GDM1 (cell line): ENCODE measurements at places on chromosomes 7 and 10.
A peak's percentile ranks its signal among the peaks of the same experiment; 100 is the strongest.

- DNase-seq = no peak
Observed at GRCh38 chr10:124416733-124417132, 2.0 kb downstream of the OAT start.

DNA sequence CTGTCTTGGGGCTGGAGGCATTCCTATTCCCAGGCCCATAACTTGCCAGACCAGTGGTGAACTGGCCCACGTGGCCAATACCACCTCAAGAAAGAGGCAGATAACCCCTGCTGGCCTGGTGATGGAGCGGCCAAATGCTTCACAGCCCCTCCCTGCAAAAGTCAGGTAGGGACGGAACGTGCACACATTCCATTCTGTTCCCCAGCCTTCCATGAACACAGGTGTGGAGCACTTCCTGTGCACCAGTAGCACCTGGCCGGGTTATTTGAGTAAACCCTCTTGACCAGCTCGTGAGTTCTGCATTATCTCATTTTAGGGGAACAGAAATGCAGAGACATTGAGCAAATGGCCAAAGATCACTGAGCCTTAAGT lies 134.4 kb downstream of the SH3PXD2A start:
- DNase-seq = no peak

DNA sequence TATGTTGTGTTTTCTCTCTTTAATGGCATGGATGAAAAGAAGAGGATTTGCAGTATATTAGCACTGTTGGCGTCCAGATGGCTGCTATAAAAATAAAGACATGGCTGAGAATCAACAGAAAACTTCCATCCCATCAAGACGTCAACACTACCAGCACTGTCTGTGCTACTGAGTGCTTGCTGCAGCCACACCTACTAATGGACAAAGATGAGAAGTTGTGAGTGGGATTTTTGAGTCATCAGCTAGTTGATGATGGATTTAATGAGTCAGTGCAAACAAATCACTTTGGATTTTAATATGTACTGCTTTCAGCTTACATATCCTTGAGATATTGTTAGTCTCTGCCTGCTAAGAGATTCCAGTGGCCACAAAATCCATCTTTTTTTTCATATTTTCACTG lies 631.0 kb upstream of the ANKRD30A start:
- no peak for DNase-seq

GRCh38 chr10:124550293-124551034 lies 88.8 kb downstream of the LHPP start:
- DNase-seq = no peak

DNA sequence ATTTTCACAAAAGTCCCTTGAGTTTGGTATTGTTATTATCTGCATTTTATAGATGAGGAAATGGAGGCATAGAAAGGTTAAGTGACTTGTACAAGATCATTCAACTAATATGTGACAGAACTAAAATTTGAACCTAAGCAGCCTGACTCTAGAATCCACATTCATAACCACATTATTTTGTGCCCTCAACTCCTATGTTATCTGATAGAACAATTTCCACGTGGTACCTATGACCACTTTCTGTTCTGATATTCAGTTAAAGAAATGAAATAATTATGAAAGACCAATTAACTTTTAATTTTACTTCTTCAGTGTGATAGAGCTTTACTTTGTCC lies 17.5 kb downstream of the BCAP29 start:
- DNase-seq = no peak

DNA sequence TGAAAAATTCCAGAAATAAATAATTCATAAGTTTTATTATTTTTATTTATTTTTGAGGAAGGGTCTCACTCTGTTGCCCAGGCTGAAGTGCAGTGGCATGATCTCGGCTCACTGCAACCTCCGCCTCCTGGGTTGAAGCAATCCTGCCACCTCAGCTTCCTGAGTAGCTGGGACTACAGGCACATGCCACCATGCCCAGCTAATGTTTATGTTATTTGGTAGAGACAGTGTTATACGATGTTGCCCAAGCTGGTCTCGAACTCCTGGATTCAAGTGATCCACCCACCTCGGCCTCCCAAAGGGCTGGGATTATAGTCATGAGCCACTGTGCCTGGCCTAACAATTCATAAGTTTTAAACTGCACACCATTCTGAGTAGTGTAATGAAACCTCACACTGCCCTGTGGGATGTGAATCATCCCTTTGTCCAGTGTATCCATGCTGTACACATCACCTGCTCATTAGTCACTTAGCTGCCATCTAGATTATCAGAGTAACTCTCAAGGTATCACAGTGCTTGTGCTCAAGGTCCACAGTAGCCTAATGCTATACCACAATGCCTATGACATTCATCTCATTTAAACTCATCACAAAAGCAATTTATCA lies 17.9 kb downstream of the RTKN2 start:
- DNase-seq = no peak

DNA sequence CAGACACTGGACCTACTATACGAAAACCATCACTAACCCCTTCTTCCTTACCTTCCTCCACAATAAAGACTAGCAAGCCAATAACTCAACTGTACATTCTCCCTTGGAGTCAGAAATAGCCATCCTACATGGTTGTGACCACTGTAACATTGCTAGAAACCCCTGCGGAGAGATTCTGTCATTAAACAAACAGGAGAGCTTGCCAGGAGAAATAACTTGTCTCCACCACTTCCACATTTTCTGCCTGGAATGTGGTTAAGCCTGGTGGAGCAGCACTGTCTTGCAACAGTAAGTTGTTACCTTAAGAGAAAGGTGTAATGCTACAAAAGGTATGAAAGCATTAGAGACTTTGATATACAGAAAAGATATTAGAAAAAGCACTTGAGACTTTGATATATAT lies 45.8 kb downstream of the THSD7A start:
- no peak for DNase-seq

GRCh38 chr7:44858161-44858560 lies 10.3 kb upstream of the H2AZ2 start:
- no peak for DNase-seq

GRCh38 chr10:101563497-101564040 lies 24.5 kb downstream of the POLL start:
- no peak for DNase-seq

DNA sequence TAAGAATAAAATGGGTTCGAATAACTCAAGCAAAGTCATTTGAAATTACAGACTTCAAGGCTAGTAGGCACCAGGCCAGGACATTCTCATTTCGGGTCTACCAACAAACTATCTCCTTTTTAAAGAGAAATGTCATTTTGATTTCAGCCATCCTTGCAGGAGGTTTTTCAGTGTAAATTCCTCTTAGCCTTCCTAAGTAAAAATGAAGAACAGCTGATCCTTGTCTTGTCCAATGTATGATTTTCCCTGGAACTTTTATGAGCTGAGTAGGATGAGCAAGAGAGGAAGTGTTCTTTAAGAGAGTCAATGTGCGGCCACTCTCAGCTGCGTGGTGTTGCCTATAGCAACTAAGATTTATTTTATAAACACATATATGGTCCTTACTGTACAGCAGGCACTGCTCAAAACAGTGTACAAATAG lies 110.1 kb downstream of the PLCE1 start:
- no peak for DNase-seq

- peak; percentile 31 for DNase-seq
Observed at GRCh38 chr10:71343392-71343773, 24.3 kb downstream of the SLC29A3 start.

GRCh38 chr7:23076772-23077171 lies 28.8 kb upstream of the KLHL7 start:
- DNase-seq = no peak

DNA sequence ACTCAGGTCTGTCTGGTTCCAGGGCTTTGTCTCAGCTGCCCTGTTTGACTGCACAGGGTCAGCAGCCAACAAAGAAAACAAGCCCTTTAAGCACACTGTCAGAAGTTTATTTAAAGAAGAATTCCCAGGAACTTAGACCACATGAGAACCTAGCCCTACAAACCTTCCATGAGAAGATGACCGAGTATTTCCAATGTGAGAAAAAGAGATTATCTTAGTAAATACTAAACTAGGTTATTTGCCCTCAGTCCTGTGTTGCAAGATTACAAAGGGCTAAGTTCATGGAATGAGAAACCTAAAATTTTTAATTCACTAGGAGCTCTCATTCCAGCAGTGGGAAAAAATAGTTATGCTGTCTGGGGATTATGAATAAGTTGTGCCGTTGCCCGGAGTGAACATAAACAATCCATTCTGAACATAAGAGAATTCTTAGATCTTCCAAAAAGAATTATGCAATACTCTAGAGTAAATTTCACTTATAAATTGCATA lies 46.7 kb downstream of the NOC3L start:
- no peak for DNase-seq

DNA sequence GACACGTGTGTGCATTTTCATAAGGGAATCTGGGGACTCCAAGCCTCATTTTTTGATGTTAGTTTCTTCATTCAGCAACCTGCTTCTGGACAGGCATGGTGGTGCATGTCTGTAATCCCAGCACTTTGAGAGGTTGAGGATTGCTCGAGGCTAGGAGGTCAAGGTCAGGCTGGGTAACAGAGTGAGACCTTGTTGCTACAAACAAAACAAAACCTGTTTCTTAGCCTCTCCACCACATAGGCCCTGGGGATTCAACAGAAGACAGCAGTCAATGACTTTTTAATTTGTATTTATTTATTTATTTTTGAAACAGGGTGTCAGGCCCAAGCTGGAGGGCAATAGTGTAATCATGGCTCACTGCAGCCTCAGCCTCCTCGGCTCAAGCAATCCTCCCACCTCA lies 6.9 kb upstream of the CYTH3 start:
- DNase-seq = no peak

- DNase-seq = no peak
Observed at GRCh38 chr7:151129117-151129959, 38.2 kb downstream of the GBX1 start.

- DNase-seq = no peak
Observed at GRCh38 chr7:6654113-6654841, 17.2 kb downstream of the ZNF316 start.

DNA sequence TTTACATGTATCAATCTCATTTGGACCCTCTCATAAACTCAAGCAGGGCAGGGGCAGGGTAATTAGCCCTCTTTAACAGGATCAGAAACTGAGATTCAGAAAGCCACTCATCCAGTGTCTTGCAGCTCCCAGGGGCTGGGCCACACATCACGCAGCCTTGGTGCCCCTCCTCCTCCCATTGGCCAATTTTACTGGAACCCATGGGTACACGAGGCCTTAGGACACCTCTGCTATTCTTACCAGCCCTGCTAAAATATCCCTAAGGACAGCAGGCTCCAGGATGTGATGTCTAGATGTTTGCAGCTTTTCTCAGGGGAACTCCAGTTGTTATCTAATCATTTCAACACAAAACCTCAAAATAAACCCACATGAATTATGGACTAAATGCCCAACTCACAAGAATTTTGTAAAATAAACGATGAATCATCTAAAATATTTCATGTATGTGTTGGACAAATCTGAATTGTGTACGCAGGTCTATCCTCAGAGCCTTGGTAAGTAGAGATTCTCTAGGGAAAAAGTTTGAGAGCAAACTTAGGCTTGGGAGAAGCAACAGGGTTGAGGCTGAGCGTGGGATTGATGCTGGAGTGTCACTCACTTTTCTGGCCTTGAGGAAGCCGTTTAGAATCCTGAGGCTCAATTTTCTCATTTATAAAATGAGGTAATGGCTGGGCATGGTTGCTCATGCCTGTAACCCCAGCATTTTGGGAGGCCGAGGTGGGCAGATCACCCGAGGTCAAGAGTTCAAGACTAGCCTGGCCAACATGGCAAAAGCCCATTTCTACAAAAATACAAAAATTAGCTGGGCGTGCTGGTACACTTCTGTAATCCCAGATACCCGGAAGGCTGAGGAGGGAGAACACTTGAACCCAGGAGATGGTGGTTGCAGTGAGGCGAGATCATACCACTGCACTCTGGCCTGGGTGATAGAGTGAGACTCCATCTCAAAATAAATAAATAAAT lies 69.7 kb upstream of the TNS3 start:
- DNase-seq = no peak

DNA sequence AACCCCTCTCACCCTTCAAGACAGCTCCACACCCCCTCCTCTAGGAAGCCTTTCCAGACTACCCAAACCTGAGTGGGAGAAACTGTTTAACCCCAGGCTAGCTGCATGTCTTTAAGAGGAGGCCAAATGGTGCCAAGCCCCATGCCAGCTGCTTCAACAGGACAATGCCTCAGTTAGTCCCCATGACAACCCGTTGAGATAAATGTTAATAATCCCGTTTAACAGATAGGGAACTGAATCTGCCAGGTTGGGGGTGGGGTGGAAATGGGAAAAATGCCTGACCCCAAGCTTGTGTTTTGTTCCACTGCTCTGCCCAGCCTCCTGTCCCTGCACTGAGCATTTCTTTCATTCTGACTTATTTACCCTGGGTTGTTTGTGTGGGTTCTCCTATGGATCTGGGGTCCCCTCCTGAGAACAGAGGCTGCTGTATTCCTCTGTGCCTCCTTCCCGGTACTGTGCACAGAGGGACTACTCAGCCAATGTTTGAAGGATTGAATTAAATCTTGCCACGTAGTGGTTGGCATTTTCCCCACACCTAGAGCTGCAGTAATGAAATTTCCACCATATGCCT lies 452.6 kb upstream of the ZMIZ1 start:
- no peak for DNase-seq

DNA sequence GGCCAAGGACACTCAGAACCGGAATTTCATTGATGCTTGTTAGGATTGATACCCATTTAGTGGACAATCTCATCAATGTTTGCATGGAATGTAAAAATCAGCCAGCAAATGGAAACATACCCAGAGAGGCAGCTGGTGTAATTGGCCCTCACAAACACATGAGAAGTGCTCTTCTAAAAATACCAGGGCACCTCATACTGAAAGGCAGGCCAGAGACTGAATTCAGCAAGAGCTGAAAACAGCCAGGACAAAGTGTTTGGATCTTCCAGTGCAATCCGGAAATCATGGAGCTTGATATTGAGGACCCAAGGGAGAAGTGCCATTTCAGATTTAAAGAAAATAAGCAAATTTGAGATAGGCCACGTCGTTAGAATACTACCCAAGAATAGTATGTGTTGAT lies 498.6 kb downstream of the GALNT17 start:
- no peak for DNase-seq

DNA sequence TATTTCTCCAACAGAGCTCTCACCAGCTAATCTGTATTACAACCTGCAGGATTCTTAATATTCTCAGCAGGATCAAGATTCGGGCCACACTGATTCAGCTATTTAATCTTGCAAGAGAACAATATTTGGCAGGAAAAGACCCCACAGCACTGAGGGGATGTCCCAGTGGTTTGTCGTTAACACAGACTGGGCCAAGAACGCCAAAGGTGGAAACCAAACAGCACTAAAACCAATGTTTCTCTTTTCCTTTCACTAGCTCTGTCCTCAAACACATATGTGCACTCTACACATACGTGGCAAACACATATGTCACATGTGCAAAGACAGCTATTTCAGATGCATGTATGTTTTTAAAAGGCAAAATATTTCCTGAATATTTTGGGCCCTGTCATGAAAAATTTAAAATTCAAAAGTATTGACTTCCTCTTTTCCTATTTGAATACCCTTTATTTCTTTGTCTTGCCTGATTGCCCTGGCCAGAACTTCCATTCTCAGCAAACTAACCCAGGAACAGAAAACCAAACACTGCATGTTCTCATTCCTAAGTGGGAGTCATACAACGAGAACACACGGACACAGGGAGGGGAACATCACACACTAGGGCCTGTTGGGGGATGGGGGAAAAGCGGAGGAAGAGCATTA lies 51.7 kb upstream of the NEBL start:
- DNase-seq = no peak
